ENCODE measurements at places on chromosomes 7 and 10.

DNA sequence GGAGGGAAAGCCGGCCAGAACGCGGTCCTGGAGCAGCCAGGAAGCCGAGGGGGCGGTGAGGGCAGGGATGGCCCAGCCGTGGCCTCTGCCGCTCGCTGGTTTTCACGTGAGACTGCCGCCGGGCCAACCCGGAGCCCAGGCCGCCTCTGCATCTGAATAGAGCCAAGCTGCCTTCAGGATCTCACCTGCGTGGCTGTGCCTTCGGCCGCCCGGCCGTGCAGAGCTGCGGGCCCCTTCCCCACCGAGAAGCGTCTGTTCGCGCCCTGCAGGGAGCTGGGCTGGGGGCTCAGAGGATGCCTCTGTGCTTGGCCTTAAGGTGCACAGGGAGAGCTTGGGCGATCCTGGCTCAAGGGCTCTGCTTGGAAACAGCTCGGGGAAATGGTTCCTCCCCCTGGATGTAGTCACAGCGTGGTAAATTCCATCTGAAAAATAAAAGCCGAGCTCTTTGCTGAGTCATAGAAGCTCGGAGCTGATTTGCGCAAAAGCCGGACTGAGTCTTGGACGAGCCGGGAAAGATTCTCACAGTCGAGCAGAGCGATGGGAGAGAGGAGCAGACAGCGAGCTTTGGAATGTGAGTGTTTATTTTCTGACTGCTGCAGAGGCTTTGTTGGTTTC lies at the start of gene JAKMIP3:
JAKMIP3 (plus strand) TSS at position 456 of the 615 bp plus-strand sequence. CDS start 38,863 bp downstream, outside the sequence.
- no peaks in the 10 kb centered on the region for H3K4me1 ChIP-seq
- no peak for ATAC-seq
- H3K36me3 ChIP-seq: no peaks in the 10 kb centered on the region
- peak within 1 kb of the TSS; percentile 56 for H3K4me3 ChIP-seq
- no peak within 1 kb of the TSS for H3K27ac ChIP-seq

DNA sequence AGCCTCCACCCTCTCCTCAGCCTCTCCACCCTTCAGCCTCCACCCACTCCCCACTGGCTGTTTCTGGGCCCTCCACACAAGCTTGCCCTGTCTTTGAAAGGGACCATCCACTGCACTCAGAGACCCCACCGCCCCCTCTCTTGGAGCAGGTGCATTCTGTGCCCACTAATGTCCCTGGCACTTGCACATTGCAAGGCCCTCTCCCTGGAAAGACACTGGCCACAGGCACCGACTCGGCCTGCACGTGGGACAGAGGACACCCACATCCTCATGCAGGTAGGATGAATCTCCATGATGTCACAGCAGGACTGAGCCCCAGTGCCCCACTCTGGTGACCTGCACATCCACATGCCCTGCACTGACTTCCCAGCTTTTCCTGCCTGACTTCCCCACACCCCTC lies 36.8 kb upstream of the EBF3 start:
- peaks cover 27% of the 10 kb centered on the region for H3K27me3 ChIP-seq
- H3K4me1 ChIP-seq: no peaks in the 10 kb centered on the region
- no peak overlapping the region for H3K4me3 ChIP-seq
- ATAC-seq: no peak

- H3K36me3 ChIP-seq: no peaks in the 10 kb centered on the region
- no peak overlapping the region for H3K27ac ChIP-seq
- no peak overlapping the region for H3K4me3 ChIP-seq
- H3K4me1 ChIP-seq: no peaks in the 10 kb centered on the region
- no peak for ATAC-seq
Measured at GRCh38 chr10:131203456-131204357, 107.8 kb downstream of the TCERG1L start.

DNA sequence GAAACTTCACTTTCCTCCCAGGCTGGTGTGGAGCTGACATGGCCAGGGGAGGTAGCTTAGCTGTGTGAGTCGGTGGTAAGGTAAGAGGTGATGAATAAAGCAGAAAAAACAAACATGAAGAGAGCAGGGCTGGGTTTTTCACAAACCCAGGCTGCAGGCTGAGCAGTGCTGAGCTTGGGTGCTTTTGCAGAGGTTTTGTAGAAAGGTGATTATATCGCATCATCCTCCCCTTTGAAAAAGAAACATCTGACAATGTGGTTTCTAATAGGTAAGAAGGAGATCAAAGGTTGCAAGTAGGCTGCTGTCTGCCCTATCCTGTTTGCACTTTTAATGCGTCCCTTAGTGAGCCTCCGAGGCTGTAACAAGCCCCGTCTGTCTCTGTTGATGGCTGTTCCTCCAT lies 69.6 kb upstream of the GRM8 start:
- H3K27ac ChIP-seq: no peak overlapping the region
- peaks cover 3% of the 10 kb centered on the region for H3K27me3 ChIP-seq
- ATAC-seq: peak; percentile 92
- peak overlapping the region; percentile 23 for H3K4me3 ChIP-seq
- peaks cover 13% of the 10 kb centered on the region for H3K4me1 ChIP-seq

DNA sequence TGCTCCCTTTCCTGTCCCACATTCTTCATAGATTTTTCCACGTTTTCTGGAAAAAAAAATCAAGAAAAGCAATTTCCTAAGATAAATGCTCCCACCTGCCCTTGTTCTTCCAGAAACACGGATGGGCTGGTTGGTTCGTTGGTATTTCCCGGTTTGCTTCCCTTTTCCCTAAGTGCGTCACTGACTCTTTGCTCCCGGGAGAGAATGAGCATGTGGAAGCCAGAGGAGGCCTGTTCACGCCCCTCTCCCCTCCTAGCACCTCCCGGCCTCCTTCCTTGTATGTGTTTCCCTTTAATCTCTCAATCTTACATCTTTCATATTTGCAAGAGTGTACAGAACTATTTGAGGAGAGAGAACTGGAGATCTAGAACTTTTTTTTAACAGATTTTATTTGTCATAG lies 442.0 kb downstream of the GFRA1 start:
- no peaks in the 10 kb centered on the region for H3K4me1 ChIP-seq
- H3K4me3 ChIP-seq: no peak overlapping the region
- no peaks in the 10 kb centered on the region for H3K36me3 ChIP-seq
- no peaks in the 10 kb centered on the region for H3K27me3 ChIP-seq
- no peak for ATAC-seq
- H3K27ac ChIP-seq: no peak overlapping the region

DNA sequence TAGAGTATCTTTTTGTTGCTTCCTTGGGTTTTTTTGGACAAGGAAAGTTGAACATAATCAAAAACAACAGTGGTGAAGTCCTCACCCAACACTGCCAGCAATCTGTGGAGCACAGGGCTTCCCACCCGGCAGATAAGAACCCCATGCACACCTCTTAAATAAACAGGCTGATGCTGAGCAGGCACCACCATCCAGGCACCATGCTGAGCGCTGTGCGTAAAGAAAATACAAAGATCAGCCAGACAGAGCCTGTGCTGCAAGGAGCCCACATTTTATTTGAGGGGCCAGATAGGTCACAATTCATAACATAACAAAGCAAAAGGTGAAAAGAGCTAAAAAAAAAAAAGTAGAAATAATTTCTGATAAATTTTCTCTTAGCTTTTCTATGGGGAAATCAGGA lies 231.2 kb downstream of the PTPRN2 start:
- no peaks in the 10 kb centered on the region for H3K36me3 ChIP-seq
- H3K4me1 ChIP-seq: no peaks in the 10 kb centered on the region
- peaks cover 13% of the 10 kb centered on the region for H3K27me3 ChIP-seq
- H3K27ac ChIP-seq: no peak overlapping the region

DNA sequence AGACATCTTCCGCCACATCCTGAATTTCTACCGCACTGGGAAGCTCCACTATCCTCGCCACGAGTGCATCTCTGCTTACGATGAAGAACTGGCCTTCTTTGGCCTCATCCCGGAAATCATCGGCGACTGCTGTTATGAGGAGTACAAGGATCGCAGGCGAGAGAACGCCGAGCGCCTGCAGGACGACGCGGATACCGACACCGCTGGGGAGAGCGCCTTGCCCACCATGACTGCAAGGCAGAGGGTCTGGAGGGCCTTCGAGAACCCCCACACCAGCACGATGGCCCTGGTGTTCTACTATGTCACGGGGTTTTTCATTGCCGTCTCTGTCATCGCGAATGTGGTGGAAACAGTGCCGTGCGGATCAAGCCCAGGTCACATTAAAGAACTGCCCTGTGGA lies 1.9 kb downstream of the KCND2 start:
- H3K27ac ChIP-seq: no peak overlapping the region
- ATAC-seq: no peak
- peaks cover 20% of the 10 kb centered on the region for H3K27me3 ChIP-seq

GRCh38 chr10:62451611-62451975 lies 77.4 kb downstream of the ZNF365 start:
- H3K27ac ChIP-seq: no peak overlapping the region
- H3K36me3 ChIP-seq: no peaks in the 10 kb centered on the region
- ATAC-seq: no peak
- H3K27me3 ChIP-seq: peaks cover 9% of the 10 kb centered on the region
- H3K4me1 ChIP-seq: no peaks in the 10 kb centered on the region
- H3K4me3 ChIP-seq: no peak overlapping the region

- H3K27me3 ChIP-seq: no peaks in the 10 kb centered on the region
- no peak for ATAC-seq
- no peak overlapping the region for H3K4me3 ChIP-seq
- no peaks in the 10 kb centered on the region for H3K36me3 ChIP-seq
- H3K27ac ChIP-seq: no peak overlapping the region
Measured at GRCh38 chr10:114697061-114697598, 39.1 kb upstream of the ABLIM1 start.

DNA sequence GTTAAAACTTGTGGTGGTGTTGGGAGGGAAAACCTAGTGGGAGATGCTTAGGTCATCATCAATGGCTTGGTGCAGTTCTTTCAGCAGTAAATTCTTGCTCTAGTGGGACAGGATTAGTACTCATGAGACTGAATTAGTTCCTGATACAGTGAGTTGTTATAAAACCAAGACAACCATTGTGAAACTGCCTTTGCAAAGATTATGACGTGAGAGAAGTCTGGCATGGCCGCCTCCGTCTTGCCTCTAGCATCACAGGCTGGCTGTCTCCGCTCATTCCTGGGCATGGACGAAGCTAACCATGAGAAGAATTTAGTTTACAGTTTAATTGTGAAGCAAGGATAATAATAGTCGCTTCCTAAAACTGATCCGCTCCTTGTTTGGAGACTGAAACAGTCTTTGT lies 186.4 kb downstream of the KIF20B start:
- peaks cover 5% of the 10 kb centered on the region for H3K27me3 ChIP-seq
- no peak overlapping the region for H3K4me3 ChIP-seq
- no peaks in the 10 kb centered on the region for H3K36me3 ChIP-seq
- no peaks in the 10 kb centered on the region for H3K4me1 ChIP-seq

DNA sequence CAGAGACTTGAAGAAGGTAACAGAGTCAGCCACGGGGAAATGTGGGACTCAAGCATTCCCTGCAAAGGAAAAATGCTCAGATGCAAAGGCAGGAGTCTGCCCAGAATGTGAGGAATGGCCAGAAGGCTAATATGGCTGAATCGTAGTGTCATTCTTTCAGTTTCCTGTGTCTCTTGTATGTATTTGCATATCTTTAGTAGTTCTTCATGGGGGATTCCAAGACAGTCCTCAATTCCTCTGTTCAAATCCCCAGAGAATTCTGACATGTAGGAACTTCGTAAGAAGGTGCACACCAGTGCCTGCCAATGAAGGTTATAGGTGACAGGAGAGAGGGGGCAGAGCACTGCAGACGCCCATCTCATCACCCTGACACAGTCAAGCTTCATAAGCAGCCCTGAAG lies 154.4 kb downstream of the CACNB2 start:
- no peak overlapping the region for H3K4me3 ChIP-seq
- no peak overlapping the region for H3K27ac ChIP-seq
- no peaks in the 10 kb centered on the region for H3K4me1 ChIP-seq
- H3K36me3 ChIP-seq: no peaks in the 10 kb centered on the region

- peaks cover 3% of the 10 kb centered on the region for H3K27me3 ChIP-seq
- no peaks in the 10 kb centered on the region for H3K36me3 ChIP-seq
- H3K27ac ChIP-seq: no peak overlapping the region
- no peaks in the 10 kb centered on the region for H3K4me1 ChIP-seq
- no peak overlapping the region for H3K4me3 ChIP-seq
- ATAC-seq: no peak
Measured at GRCh38 chr10:13236638-13237037, 2.5 kb upstream of the UCMA start.

GRCh38 chr7:84196084-84196503 lies 1.5 kb upstream of the SEMA3A start:
- no peak for ATAC-seq
- no peaks in the 10 kb centered on the region for H3K27me3 ChIP-seq
- H3K27ac ChIP-seq: no peak overlapping the region
- H3K36me3 ChIP-seq: no peaks in the 10 kb centered on the region

- no peaks in the 10 kb centered on the region for H3K4me1 ChIP-seq
- no peak overlapping the region for H3K4me3 ChIP-seq
- H3K36me3 ChIP-seq: no peaks in the 10 kb centered on the region
- no peak overlapping the region for H3K27ac ChIP-seq
- peaks cover 14% of the 10 kb centered on the region for H3K27me3 ChIP-seq
Measured at GRCh38 chr10:98696516-98696915, 249.8 kb upstream of the HPS1 start.

- no peaks in the 10 kb centered on the region for H3K36me3 ChIP-seq
- peaks cover 44% of the 10 kb centered on the region for H3K4me1 ChIP-seq
- peak overlapping the region; percentile 91 for H3K27ac ChIP-seq
- ATAC-seq: peak; percentile 46
Measured at GRCh38 chr7:111027396-111027795, 63.5 kb upstream of the LRRN3 start.

GRCh38 chr10:107497024-107497423 lies 332.5 kb upstream of the SORCS1 start:
- ATAC-seq: no peak
- no peaks in the 10 kb centered on the region for H3K27me3 ChIP-seq
- no peaks in the 10 kb centered on the region for H3K4me1 ChIP-seq
- no peak overlapping the region for H3K27ac ChIP-seq
- no peaks in the 10 kb centered on the region for H3K36me3 ChIP-seq

DNA sequence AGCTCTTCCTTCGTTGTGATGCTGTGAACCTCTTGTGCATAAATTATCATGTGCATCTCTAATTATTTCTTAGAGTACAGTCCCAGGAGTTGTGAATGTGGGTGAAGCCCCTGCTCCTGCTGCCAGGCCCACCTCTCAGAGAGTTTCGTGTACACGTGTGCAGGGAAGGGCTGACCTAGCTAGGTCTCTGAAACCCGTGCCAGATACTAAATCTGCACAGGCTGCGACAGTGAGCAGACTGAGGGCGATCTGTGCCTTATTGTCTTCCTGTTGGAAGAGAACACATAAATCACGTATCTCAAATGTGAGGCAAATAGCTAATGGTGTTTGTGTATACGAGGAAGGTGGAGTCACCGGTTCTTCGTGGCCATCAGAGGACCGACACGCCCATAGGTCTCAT lies 71.8 kb upstream of the DNAJB6 start:
- H3K27me3 ChIP-seq: no peaks in the 10 kb centered on the region
- no peak overlapping the region for H3K4me3 ChIP-seq
- H3K4me1 ChIP-seq: peaks cover 9% of the 10 kb centered on the region
- H3K36me3 ChIP-seq: peaks cover 93% of the 10 kb centered on the region

Data from activated T-helper 17 cell treated with anti-CD3 and anti-CD28 coated beads, Interleukin-2, amount 50 U/mL, for 72 hours (primary cell).